ENCODE measurements at places on chromosomes 2 and 18.

DNA sequence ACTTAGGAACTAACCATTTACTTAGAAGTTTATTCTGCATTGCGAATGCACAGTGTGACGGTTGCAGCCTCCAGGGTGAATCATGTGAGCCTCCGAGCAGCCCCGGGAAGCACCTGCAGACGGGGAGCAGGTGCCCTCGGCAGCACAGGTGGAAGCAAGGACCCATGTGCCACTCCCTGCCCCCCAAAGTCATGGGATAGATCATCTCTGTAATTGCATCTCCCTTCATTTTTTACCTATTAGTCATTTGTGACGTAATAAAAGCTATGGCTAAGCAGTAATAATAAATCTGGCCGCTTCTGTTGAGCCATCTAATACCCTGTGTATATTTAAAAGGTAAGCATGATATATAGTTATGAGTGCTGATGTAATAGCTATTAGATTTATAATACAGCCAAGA is 97.2 kb downstream of the PTGR3 start:
- DNase-seq, result no peak

DNA sequence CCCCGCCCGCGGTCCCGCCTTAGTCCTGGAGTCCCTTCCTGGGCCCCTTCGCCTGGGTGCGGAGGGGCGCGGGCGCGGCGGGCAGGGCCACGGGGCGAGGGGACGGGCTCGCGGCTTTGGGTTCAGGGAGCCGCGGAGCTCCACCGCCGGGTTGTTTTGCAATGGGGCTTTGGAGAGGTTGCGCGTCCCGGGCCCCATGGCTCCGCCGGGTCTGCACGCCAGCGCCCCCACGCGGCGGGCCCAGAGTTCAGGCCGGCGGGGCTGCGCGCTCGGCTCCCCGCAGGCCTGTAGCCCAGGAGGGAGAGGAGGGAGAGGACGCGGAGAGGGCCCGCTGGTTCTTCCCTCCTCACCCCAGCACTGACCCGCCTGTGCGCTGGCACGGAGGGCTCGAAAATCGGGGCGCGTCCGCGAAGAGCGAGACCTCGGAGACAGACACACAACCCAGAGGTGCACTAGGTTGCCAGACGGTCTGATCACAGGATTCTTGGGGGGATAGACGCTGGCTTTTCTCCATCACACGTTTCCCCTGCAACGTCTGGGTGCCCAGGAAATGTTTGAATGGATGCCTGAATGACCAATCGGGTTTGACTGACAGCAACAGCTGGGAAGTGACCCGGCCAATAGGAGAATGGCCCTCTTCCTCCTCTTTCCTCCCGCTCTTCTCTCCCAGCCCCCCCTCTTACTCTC is 4.9 kb upstream of the SIX2 start:
- peak; percentile 74 for DNase-seq

DNA sequence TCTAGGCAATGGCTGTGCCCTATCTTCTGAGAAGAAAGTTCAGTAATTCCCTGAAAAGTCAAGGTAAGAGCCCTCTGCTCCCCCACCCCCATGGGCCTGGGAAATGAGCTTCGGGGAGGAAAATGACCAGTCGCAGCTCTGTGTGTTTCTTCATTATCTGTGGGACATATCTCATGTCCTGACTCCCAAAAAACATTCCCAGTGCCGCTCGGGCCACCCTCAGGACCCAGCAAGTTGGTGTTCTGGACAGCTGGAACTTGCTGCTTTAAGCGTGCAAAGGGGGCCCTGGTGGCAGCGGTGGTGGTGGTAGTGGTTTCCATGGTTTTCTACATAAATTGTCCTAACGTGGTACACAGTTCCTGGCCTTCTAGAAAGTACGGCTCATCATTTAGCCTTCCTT is 17.2 kb upstream of the PRLH start:
- no peak for DNase-seq

DNA sequence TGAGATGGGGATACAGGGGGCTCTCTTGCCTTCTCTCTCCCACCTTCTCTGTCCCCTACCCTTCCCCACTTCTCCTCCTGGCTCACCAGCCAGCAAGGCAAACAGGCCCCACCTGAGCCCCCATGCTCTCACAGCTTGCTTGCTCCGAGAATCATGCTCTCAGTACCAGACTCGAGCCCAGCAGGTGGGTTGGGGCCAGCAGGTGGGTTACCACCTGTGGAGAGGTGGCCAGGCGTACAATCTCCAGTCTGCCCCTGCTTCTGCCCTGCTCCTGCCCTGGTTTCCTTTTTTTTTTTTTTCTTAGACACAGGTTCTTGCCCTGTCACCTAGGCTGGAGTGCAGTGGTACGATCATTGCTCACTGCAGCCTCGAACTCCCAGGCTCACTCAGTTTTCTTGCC is 214.5 kb downstream of the SH3RF3 start:
- no peak for DNase-seq

GRCh38 chr2:104736026-104736425 is 117.9 kb upstream of the POU3F3 start:
- DNase-seq, result no peak

DNA sequence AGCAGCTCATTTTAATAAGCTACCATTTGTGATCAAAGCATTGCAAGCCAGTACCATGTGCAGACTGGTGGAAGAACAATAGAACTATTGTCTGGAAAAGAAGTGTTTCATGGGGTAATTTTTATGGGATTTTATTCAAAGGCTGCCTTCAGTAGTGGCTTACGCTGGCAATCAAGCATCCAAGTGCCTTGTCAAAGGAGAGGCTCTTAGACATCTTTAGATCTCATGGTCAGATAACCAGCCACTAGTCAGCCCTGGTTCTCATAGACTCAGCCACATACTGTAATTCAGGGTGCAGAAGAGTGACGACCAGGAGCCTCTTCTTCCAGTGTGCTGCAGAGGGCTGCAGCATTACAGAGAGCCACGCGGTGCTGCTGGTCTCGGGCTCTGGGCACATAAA is 98.5 kb upstream of the NOSTRIN start:
- no peak for DNase-seq

Measured in HTR-8/SVneo (cell line).